ENCODE measurements at places on chromosomes 2 and 18. TPM values are rescaled to one million over a fixed set of nuclear protein-coding genes. Genes with fewer than 3 reads are reported as not detected.

CTLA4 gene
- polyA plus RNA-seq, result 0.12 TPM

FAP gene
- 32.5 TPM for polyA plus RNA-seq

GRCh38 chr2:191351921-191352320 lies 106.7 kb downstream of the MYO1B start:
- no peak for DNase-seq

GRCh38 chr2:173896755-173897154 lies 68.4 kb downstream of the SP3 start:
- no peak for DNase-seq

GRCh38 chr2:60347781-60348180 lies 205.7 kb downstream of the BCL11A start:
- DNase-seq, result no peak

DNA sequence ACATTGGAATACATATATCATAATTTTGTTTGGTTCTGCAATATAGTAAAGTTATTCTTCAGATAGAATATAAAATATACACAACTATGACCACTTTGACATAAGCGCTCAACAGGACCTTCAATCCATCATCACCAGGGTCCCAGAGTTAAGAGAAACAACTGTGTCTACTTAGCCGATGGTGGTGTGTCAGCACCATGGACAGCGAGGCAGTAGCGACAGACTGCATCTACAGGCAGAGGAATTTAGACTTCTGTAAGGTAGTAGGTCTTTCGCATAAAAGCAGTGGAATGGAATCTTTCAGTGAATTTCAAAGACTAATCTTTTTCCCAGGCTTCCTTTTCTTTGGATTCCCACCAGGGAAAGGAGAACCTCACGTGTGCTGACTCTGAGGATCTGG lies 20.5 kb upstream of the LRPPRC start:
- DNase-seq, result peak; percentile 15

DNA sequence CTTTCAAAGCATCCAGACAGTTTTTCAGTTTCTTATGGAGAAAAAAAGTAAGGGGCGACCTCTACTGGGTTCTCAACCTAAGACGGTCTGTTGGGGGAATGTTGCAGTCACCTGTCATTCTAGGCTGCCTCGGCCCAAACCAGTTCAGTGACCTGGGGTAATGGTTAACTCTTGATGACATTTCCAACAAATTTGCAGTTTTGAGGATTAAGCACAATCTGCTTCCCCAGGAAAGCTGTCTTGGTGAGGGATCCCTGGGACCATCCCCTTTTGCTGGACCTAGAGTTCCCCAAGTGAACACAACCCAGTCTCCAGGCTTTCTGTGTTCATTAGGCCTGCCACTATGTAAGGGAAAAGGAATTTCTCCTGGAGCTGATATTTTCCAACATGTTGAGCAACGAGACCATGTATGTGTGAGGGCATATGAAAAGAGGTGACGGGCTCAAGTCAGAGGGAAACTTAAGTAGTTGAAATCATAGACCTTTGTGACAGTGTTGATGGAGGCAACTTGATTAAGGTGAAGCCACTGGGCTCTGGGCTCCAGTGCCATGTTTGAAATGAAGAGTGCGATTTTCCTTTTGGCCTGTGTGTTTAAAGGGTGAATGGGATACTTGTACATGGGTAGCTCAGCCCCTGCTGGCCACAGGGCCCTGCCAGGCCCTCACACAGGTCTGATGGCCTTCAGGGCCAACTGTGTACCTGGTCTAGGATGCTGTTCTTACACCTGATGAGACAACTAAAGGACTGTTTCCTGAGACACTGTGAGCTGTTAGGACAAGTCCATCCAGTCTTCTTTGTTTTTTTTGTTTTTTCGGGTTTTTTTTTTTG lies 27.0 kb downstream of the FOSL2 start:
- DNase-seq, result no peak

DNA sequence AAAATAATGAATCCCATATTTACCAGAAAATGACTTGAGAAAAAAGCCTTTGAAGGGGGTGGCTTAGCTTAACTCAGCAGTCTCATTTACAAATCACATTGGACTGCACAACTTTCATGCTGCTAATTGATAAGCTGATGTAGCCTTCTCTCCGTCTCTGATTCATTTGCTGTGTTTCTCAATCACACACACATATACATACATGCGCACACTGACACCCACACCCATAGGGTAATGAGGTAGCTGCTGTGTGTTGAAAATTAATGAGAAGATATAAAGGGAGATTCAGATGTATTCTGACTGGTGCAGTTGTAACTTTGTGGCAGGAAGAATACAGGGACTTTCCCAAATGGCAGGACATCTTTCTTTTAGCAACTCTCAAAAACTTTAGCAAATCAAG lies 141.9 kb upstream of the GCFC2 start:
- DNase-seq, result no peak

DNA sequence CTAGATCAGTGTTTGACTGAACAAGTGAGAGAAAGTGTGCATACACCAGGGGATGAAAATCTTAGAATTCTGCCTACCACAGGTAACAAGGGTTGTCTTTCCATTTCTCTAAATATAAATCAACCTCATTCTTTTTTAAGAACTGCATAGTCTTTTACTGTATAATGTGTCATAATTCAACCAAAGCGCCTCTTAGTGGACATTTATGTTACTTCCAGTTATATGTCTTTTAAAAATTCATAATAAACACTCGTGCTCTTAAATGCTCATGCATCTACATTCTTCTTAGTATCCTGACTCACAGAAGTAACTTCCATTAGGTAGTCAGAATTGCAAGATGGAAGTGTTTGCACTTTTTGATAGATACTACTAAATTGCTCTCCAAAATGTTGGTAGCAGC lies 76.2 kb downstream of the CHRNA1 start:
- DNase-seq, result no peak

DNA sequence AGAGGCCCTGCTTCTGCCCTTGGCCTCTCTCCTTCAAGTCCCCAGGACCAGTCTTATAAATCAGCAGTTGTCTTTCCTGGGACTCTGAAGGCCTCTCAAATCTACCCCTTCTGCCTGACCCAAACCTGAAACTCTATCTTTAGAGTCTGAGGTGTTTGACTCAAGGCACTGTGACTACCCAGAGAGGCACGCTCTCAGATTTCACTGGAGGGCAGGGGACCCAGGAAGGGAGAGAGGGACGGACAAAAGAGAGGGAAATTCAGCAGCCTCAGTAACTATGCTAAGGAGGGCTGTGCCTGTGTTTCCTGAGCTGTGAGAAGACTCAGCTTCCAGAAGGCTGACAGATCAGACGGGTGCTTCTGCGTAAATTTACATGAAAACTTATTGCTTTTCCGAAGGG lies 217.8 kb downstream of the HAUS1 start:
- DNase-seq, result no peak

DNA sequence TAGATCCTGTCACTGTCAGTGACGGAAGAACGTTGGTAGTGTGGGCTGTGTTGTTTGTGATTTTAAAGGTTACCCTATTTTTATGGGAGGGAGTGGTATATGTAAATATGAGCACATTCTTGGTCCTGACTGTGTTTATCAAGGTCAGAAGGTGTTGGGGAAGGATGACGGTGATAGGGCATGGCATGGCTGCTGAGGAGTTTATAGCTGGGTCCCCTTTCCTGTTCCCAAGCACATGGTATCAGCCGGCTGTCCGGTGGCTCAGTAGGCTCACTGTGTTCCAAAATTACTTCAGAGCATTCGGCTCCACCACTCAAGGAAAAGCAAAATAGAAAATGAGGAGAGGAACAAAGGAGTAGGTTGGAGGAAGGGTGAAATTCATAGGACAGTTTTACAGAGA lies 28.6 kb downstream of the IRS1 start:
- DNase-seq, result no peak

DNA sequence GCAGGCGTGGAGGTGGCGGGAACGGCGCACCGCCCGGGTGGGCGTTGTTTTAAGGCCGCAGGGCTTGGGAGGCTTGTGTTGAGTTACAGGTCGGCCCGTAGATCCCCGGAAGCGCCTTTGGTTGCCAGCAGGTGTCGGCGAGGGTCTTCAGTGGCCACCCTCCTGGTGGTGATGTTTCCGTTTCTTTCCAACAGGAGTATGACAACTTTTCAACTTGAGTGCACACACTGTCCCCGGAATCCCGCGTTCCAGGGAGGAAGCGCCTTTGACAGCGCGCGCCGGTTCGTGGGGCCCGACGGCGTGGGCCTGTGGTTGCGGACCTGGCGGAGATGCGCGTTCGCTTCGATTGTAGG lies 1.0 kb upstream of the HDAC4 start:
- DNase-seq, result no peak

DNA sequence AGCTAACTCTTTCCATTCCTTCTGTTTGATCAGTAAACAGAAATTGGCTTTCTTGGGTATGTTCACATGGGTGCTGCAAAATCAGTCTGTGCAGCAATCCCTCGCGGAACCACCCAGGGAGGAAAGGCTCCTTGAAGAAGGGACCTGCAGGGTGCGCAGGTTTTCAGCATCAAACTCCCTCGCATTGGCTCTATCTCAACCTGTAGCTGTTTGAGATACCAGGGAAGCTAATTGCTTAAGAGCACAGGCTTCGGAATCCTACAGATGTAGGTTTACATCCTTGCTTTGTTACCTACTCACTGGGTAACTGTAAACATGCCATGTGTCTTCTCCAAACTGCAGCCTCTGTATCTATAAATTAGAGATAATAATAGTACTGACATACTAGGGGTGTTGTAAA lies 43.2 kb downstream of the LAMA3 start:
- no peak for DNase-seq
